ENCODE measurements at places on chromosomes 2 and 18. TPM values are rescaled to one million over a fixed set of nuclear protein-coding genes. Genes with fewer than 3 reads are reported as not detected.

DNA sequence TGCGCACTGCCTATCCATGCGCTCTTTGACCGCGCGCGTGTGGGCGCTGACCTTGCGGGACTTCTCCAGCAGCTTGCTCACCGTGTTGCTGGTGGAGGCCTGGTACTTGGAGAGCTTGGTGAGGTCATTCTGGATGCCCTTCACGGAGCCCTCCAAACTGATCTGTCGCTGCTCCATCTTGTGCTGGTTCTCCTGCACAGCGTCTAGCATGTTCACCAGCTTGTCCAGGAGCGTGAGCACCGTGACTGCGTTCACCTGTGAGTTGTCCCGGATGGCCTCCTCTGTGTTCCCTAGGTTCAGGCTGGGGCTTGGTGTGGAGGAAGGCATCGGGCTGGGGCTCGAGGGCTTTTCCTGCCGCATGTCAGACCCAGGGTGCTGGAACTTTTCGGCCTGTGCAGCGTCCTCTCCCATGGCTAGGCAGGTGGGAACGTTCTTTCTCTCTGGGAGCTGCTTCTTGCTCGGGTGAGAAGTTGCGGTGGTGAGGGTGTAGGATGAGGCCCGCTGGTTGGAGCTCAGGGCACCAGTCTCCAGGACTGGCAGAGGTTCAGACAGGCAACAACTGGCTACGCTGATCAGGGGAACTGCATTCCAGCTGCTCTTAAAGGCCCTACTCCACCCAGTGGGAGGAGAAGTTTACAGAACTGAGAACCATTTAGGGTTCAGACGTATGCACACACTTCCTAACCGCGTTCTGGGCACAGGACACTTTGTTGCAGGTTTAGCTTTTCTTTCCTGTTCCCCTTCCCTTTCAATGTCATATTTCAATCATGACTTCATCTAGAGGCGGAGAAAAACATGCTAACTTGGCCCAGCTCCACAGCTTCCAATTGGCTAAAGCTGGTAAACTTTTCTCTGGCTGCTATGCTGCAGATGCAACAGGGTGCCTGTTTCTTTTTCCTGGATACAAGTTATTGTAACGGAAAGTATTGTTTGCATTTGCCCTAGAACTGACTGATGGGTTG is at the start of gene CAVIN2:
Gene CAVIN2, minus strand, starts transcription at position 574 of the 962 bp plus-strand sequence. Its CDS starts 163 bp downstream, at position 411.
- peak; percentile 90 for DNase-seq

Gene C2orf72
- total RNA-seq: not detected

DNA sequence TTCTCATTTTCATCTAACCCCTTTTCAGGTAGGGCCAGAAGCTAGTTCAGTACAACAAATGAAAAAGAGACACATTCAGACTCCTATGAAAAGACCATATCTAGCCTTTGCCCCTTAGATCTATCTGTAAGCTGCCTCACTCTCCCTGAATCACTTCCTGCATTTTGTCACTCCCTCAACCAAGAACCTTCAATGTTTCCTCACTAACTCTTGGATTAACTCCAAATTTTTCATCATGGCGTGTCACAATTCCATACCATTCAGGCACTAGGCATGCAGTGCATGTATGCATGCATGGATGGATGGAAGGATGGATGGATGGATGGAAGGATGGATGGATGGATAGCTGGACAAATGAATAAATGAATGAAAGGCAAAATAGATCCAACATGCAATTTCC is 356.9 kb downstream of the TNS1 start:
- no peak for DNase-seq

DNA sequence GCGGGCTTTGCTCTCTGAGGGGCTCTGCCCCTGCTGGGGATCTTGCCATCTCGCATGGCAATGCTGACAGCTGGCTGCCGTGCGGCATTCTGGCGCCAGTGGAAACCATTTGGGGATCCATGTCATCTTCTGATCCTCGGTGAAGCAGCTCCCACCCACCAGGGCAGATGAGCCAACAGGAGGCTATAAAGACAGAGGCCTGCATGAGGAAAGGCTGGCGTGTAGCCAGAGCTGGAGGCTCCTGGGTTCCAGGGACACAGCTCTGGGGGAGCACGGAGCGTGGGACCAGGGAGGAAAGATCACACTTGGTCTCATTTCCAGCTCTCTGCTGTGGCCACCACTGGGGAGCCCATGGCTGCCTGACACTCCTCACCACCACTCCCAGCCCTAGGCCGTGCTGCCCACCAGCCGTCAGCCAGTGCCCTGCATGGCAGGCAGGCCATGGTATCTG is 145.8 kb downstream of the ZFP36L2 start:
- peak; percentile 67 for DNase-seq

DNA sequence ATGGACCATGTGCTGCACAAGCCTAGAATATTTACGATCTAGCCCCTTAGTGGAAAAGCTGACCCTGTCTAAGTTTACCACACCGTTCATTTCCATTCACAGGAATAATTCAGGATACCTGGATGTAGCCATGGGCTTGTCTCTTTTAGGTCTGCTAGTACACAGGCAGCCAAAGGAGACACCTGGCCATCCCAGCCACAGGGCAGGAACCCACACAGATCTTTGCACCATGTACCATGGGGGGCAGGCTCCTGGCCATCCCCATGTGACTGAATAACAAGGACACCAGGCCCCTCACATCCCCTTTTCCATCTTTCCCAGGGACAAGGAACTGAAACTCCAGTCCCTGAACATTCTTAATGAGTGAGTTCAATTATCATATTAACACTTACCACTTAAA is 467.3 kb upstream of the MYT1L start:
- no peak for DNase-seq

- no peak for DNase-seq
These were observed 118.2 kb upstream of the IL1R2 start for GRCh38 chr2:101873543-101873942.

DNA sequence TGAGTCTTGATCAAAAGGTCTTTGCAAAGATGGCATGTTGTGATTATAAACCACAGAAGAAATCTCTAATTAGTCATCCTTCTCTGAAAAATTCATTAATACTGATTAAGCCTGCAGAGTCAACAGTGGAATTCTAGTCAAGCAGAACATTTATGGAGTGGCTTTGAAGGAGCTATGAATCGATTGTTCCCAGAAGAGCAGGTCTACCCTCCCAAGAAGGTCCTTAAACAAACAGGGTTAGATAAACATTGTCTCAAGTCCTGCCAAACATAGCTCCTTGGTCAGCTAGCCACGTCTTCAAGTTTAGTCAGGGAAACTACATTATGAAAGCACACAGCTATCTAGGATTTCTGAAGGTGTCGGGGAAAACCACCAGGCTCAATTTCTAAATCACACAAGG is 88.9 kb downstream of the ITGA4 start:
- no peak for DNase-seq

GRCh38 chr2:234852941-234853340 is 98.9 kb upstream of the SH3BP4 start:
- no peak for DNase-seq

Data from sigmoid colon (tissue), 7 donors.